ENCODE measurements at places on chromosomes 4 and X. TPM values are rescaled to one million over a fixed set of nuclear protein-coding genes. Genes with fewer than 3 reads are reported as not detected.

Gene MTM1
- total RNA-seq: 25.8 TPM

Gene DMP1
- total RNA-seq: not detected

Gene POU4F2
- not detected for total RNA-seq

DNA sequence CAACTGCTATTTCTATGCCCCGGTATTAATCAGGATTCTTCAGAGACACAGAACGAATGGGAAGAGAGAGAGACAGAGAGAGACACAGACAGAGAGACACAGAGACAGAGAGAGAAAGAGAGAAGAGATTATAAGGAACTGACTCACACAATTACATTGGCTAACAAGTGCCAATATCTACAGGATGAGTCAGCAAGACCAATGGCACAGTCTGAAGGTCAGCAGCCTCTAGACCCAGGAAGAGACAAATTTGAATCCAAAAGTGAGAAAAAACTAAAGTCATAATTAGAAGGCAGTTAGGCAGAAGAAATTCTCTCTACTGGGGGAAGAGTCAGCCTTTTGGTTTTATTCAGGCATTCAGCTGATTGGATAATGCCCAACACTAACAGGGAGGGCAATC lies 187.3 kb downstream of the MAB21L2 start:
- no peak overlapping the region for H3K4me3 ChIP-seq
- no peak overlapping the region for H3K27ac ChIP-seq
- H3K4me1 ChIP-seq: peaks cover 2% of the 10 kb centered on the region
- DNase-seq: no peak
- peaks cover 37% of the 10 kb centered on the region for H3K36me3 ChIP-seq
- H3K27me3 ChIP-seq: no peaks in the 10 kb centered on the region

Gene KLHL13
- 1.1 TPM for total RNA-seq

Gene UNC5C
- not detected for total RNA-seq

- no peak overlapping the region for H3K27ac ChIP-seq
- no peak overlapping the region for H3K4me3 ChIP-seq
- H3K36me3 ChIP-seq: no peaks in the 10 kb centered on the region
- no peak for DNase-seq
- no peaks in the 10 kb centered on the region for H3K4me1 ChIP-seq
Observed at GRCh38 chr4:182729516-182729915, 187.7 kb downstream of the DCTD start.

Gene OTUD6A
- not detected for total RNA-seq

GRCh38 chr4:96194993-96195392 lies 355.1 kb downstream of the PDHA2 start:
- no peaks in the 10 kb centered on the region for H3K36me3 ChIP-seq
- no peak overlapping the region for H3K27ac ChIP-seq
- DNase-seq: no peak
- H3K27me3 ChIP-seq: no peaks in the 10 kb centered on the region
- H3K4me3 ChIP-seq: no peak overlapping the region

GRCh38 chrX:32572644-32573043 lies 638.7 kb downstream of the DMD start:
- no peak overlapping the region for H3K4me3 ChIP-seq
- DNase-seq: no peak
- H3K27ac ChIP-seq: no peak overlapping the region

DNA sequence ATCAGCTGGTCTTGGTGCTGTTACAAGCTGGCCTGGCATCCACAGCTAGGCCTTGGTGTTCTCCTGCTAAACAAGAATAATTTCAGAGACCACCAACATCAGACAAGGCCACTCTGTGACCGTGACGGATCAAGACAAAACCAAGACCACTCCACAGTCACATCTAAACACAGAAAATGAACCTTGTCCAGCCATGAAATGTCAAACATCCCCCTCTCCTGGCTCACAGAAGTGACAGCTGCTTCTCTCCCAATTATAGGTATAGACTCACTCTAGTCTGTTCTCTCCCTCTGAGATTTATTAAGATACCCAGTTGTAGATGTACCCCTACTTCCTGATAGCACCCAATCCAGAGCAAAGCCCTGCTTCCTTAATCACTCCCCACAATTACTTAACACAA lies 40.4 kb downstream of the EFHC2 start:
- DNase-seq: no peak
- H3K4me1 ChIP-seq: peaks cover 6% of the 10 kb centered on the region
- no peaks in the 10 kb centered on the region for H3K27me3 ChIP-seq
- no peak overlapping the region for H3K4me3 ChIP-seq
- H3K27ac ChIP-seq: no peak overlapping the region
- H3K36me3 ChIP-seq: peaks cover 7% of the 10 kb centered on the region

Gene SLC16A2
- 0.65 TPM for total RNA-seq

DNA sequence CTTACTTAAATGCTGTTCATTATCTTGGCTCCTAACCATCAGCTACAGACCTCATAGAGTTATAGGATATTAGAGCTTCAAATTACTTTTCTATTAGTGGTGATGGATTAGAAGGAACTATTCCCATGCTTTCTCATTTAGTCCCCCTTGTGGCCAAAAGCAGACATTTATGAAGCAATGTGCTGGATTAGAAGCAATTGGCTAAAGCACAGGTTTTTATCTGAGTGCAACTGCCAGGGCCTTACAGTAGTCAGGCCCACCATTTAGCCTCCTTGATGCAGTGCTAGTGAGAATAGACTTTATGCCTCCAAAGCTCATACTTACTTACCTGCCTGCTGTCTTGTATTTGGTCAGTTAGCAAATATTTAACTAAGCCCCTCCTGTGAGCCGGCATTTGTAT lies 93.0 kb downstream of the TSPAN7 start:
- no peak overlapping the region for H3K4me3 ChIP-seq
- no peaks in the 10 kb centered on the region for H3K4me1 ChIP-seq
- no peaks in the 10 kb centered on the region for H3K36me3 ChIP-seq
- no peak overlapping the region for H3K27ac ChIP-seq
- H3K27me3 ChIP-seq: no peaks in the 10 kb centered on the region

Gene MAGED4B
- total RNA-seq: 2.2 TPM

Gene PRR32
- not detected for total RNA-seq

Gene TEX11
- not detected for total RNA-seq

DNA sequence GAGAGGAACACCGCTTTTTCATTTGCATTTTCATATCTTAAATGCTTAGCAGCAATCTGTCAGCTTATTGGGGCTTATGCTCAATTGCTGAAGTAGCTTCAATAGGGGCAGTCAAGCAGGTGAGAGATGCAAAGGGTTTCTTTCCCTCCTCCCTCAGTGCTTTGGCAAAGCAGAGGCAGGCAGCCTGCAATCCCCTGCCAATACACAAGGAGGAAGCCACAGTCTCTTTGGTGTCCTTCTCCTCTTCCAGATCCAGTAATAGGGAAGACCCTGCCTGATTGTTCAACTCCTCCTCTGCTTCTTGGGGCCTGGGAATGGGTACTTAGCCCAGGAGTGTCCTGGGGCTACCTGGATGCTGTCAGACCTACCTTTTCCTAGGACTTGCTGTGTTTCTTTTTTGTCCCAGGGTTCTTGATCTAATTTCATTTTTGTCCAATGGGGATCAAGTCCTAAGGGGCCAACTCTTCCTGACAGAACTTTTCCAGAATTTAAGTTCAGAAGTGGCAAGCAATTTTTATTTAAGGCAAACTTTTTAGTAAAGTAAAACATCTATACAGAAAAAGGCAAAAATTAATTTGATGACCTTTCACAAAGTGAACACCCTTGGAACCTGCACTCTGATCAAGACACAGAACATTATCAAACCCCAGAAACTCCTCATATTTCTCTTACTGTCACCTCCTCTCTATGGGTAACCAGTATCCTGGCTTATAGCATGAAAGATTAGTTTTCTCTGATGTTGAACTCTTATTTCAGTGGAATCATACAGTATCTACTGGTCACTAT lies 260.3 kb downstream of the PPP3CA start:
- no peaks in the 10 kb centered on the region for H3K27me3 ChIP-seq
- H3K4me3 ChIP-seq: no peak overlapping the region
- peaks cover 4% of the 10 kb centered on the region for H3K4me1 ChIP-seq
- DNase-seq: no peak
- no peak overlapping the region for H3K27ac ChIP-seq

DNA sequence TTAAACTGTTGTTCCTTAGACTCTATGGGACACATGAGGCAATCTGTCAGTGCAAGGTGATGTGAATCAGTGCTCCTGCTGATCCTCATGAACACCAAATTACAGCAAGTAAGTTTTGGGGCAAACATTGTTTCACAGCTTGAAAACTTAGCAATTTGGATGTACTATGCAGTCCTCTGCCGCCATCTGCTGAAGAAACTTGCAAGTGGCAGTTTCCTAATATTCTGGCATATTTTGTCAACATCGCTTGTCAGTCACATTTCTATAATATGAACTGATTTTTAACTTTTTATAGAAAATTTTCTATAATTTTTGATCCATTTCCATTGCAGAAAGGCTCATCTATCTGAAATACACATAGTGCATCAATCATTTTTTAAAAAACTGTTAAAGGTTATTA lies 56.3 kb downstream of the ZAR1 start:
- H3K27ac ChIP-seq: no peak overlapping the region
- H3K36me3 ChIP-seq: no peaks in the 10 kb centered on the region
- DNase-seq: no peak
- no peak overlapping the region for H3K4me3 ChIP-seq
- H3K27me3 ChIP-seq: no peaks in the 10 kb centered on the region
- H3K4me1 ChIP-seq: no peaks in the 10 kb centered on the region

Gene FOXR2
- total RNA-seq: not detected

Gene DMD
- 0.91 TPM for total RNA-seq

Gene C4orf36
- not detected for total RNA-seq

Gene CLDN22
- total RNA-seq: not detected

DNA sequence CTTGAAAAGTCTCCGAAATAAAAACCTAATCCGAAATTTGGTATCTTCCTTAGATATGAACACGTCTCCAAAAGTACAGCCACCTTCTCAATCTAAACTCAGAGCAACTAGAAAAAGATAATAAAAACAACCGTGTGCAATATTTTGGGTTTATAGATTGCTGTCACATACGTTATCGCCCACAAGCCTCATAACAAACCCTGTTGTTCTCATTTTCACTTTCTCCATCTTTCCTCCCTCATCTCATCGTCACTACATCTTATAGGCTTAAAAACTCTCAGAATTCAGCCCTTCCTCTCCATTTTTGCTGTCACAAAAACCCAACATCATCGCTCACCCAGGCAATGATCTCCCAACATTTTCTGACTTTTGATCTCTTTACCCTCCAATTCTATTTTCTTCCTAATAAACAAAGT lies 448 bp upstream of the SCFD2 start:
- no peak for DNase-seq
- H3K27me3 ChIP-seq: peaks cover 10% of the 10 kb centered on the region
- H3K27ac ChIP-seq: peak overlapping the region; percentile 96
- no peaks in the 10 kb centered on the region for H3K36me3 ChIP-seq

DNA sequence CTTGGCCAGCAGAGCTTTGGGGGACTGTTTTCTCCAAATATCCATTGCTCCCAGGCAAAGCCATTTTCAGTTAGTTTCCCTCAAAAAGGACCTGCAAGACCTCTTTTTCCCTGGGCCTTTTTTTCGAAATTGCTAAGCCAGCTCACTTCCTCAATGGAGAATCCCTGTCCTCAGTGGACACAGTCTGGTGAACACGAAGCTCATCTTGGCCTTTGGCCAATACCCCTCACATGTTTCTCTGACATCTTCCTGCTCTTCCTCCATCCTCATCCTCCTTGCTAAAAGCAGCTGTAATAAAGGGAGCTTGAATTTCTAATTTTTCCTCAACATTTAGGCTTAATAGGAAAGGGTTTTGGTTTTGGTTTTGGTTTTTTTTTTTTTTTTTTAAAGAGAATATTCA lies 17.6 kb upstream of the PRPS1 start:
- H3K4me1 ChIP-seq: no peaks in the 10 kb centered on the region
- H3K4me3 ChIP-seq: no peak overlapping the region
- no peak for DNase-seq
- no peaks in the 10 kb centered on the region for H3K27me3 ChIP-seq
- H3K36me3 ChIP-seq: no peaks in the 10 kb centered on the region
- H3K27ac ChIP-seq: no peak overlapping the region

DNA sequence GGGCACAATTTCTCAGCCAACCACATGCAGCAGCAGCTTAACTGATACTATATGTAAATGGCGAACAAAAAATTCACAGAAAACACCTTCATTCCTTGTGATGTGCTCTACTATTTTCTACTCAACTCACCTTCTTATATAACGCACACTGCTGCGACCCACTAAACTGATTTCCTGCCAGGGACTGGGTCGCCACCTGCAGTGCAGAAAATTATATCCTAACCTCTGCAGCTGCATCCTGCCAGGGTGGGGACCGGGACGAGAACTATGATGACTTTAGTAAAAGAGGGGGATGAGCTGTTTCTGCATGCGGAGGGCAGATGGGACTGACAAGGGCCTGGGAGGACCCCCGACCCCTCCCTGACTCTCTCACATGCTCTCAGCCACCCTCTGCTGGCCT lies 27.4 kb downstream of the ABLIM2 start:
- no peak overlapping the region for H3K4me3 ChIP-seq
- peaks cover 2% of the 10 kb centered on the region for H3K4me1 ChIP-seq

DNA sequence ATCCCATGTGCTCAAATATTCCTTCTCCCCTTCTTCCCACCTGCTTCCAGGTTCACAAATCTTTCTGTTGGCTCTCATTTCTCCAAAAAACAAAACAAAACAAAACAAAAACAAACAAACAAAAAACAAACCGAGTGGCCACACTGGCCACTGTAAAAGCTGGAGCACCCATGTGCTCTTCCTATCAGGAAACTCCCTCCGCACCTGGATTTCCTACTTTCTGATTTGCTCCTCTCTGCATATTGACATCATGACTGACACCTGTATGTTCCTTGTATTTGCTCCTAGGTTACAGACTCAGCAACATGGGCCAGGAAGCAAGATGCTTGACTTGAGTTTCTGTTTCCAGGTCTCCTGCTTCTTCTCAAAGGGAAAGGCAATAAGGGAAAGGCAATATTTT lies 258.8 kb downstream of the GPC3 start:
- no peak overlapping the region for H3K4me3 ChIP-seq
- H3K36me3 ChIP-seq: no peaks in the 10 kb centered on the region
- H3K27ac ChIP-seq: no peak overlapping the region
- H3K27me3 ChIP-seq: no peaks in the 10 kb centered on the region

Gene FRMPD4
- not detected for total RNA-seq

DNA sequence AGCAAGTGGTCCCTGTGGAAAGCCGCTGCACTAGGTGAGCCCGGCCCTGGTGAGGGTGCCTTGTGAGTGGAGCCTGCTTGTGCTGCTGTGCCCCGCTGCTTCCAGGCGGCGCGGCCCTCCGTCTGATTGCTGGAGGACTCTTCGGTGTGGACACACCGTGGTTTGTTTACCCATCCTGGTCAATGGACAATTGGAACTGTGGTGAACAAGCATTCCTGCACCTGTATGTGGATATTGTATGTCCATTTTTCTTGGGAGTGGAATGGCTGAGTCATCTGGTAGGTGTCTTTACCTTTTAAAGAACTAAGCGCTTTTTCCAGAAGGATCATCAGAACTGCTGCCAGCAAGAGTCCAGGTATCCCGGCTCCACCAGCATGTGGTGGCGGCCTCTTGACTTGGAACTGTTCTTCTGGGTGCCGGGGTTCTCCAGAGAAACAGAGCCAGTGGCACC lies 15.6 kb downstream of the MAEA start:
- H3K4me1 ChIP-seq: peaks cover 30% of the 10 kb centered on the region
- H3K27me3 ChIP-seq: no peaks in the 10 kb centered on the region
- peaks cover 30% of the 10 kb centered on the region for H3K36me3 ChIP-seq
- no peak for DNase-seq
- peak overlapping the region; percentile 64 for H3K27ac ChIP-seq
- no peak overlapping the region for H3K4me3 ChIP-seq
